ENCODE measurements at places on chromosomes 6 and 20. TPM values are rescaled to one million over a fixed set of nuclear protein-coding genes. Genes with fewer than 3 reads are reported as not detected.

SIRPD gene
- total RNA-seq: not detected

- no peak for ATAC-seq
These were observed 147.8 kb upstream of the INSM1 start for GRCh38 chr20:20220134-20220533.

RRAGD gene
- total RNA-seq: 8.8 TPM

- ATAC-seq: no peak
These were observed 9.5 kb downstream of the FOXC1 start for GRCh38 chr6:1619098-1619672.

ZC2HC1B gene
- total RNA-seq: not detected

GRCh38 chr20:19693508-19693907 lies 64.5 kb upstream of the RIN2 start:
- no peak for ATAC-seq

SLC32A1 gene
- total RNA-seq: not detected

OR12D1 gene
- total RNA-seq: not detected

TAGAP gene
- 80.7 TPM for total RNA-seq

Data from activated T-helper 17 cell treated with anti-CD3 and anti-CD28 coated beads, Interleukin-2, amount 50 U/mL, for 72 hours (primary cell).